ENCODE measurements at places on chromosomes 3 and 15. TPM values are rescaled to one million over a fixed set of nuclear protein-coding genes. Genes with fewer than 3 reads are reported as not detected.

DNA sequence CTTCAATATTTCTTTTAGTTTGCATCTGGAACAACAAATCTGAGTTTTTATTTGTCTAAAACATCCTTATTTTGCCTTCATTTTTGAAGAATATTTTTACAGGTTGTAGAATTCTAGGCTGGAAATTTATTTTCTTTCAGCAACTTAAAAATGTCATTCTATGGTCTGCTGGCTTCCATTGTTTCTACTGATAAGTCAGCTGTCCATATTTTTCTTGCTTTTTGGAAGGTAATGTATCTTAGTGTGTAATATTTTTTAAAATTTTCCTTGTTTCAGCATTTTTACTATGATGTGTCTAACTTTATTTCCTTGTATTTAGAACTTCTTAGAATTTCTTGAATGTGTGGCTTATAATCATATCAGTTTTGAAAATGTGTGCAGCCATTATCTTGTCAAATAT lies 37.0 kb downstream of the SEMA6D start:
- no peak overlapping the region for H3K27ac ChIP-seq
- no peaks in the 10 kb centered on the region for H3K4me1 ChIP-seq
- no peaks in the 10 kb centered on the region for H3K36me3 ChIP-seq
- H3K27me3 ChIP-seq = no peaks in the 10 kb centered on the region

DNA sequence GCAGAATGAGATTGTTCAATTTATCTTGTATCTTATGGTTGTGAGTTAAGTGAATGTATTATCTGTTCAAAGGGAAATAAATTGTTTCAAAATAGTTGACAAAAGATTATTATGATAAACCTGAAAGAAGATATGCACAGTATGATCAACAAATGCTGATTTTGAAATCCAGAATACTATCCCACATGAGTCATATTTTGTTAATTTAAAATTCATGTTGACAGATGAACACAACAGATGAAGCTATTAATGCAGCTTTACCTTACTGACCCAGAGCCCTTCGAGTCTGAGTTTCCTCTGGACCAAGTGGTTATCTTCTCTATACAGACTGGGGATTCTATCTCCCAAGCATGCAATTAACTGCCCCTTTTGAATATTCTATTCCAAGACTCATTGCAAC lies 482.8 kb downstream of the FGF12 start:
- no peaks in the 10 kb centered on the region for H3K36me3 ChIP-seq
- no peaks in the 10 kb centered on the region for H3K4me1 ChIP-seq
- no peak overlapping the region for H3K27ac ChIP-seq
- H3K27me3 ChIP-seq = no peaks in the 10 kb centered on the region

GRCh38 chr3:12752809-12753208 lies 6.2 kb downstream of the TMEM40 start:
- peaks cover 29% of the 10 kb centered on the region for H3K4me1 ChIP-seq
- no peak for DNase-seq
- no peaks in the 10 kb centered on the region for H3K27me3 ChIP-seq
- H3K36me3 ChIP-seq = peaks cover 6% of the 10 kb centered on the region
- no peak overlapping the region for H3K4me3 ChIP-seq

- no peak overlapping the region for H3K27ac ChIP-seq
- no peak for DNase-seq
- H3K36me3 ChIP-seq = peaks cover 28% of the 10 kb centered on the region
- H3K4me1 ChIP-seq = peaks cover 55% of the 10 kb centered on the region
- no peak overlapping the region for H3K4me3 ChIP-seq
Measured at GRCh38 chr3:42177068-42177800, 86.1 kb downstream of the TRAK1 start.

- no peak overlapping the region for H3K4me3 ChIP-seq
- H3K36me3 ChIP-seq = no peaks in the 10 kb centered on the region
Measured at GRCh38 chr15:79804838-79805237, 92.0 kb downstream of the MTHFS start.

The ZNF860 gene
- 7.5 TPM for total RNA-seq

The ISL2 gene
- 7.6 TPM for total RNA-seq

The SH3GL3 gene
- total RNA-seq = 0.24 TPM

Measured in Calu3 (cell line).